ENCODE measurements at places on chromosomes 7 and 10.
A peak's percentile ranks its signal among the peaks of the same experiment; 100 is the strongest.

DNA sequence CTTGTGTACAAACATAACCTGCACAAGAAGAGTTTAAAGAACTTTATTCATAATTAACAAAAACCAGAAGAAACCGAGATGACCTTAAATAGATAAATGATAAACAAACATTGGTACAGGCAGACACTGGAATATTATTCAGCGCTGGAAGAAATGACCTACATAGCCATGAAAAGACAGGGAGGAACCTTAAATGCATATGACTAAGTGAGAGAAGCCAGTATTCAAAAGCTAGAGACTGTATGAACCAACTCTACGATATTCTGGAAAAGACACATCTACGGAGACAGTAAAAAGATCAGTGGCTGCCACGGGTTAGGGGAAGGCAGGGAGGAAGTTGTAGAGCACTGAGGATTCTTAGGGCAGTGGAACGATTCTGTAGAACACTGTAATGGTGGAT, 333.8 kb upstream of the AKR1E2 start:
- DNase-seq: no peak

DNA sequence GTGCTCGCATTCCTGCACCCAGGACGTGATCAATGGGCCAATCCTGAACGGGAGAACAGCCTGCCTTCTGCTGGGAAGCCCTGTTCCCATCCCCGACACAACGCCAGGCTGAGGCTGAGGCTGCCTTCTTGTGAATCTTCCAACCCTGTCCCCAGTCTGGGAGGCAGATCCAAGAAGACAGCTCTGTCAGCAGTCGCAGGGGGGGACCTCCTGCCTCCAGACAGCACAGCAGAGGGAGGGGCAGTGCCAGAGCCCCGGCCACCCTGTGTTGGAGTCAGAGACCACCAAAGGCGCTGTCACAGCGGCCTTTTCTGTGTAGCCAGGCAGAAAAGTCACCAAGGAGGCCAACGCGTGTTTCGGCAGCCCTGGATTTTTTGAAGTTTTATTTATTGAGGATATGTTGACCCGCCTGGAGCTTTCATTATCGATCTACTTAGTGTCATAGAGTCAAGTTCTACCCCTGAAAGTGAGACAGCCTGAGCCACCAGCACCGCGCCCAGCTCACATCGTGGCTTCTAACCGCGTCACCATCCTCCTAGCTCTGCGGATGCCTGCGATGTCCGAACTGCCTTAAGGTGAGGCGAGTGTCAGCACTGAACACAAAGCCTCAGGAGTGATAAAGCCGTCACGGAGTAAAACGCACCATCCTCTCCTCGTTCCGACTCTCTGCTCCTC, 86.1 kb downstream of the PTPRN2 start:
- no peak for DNase-seq

DNA sequence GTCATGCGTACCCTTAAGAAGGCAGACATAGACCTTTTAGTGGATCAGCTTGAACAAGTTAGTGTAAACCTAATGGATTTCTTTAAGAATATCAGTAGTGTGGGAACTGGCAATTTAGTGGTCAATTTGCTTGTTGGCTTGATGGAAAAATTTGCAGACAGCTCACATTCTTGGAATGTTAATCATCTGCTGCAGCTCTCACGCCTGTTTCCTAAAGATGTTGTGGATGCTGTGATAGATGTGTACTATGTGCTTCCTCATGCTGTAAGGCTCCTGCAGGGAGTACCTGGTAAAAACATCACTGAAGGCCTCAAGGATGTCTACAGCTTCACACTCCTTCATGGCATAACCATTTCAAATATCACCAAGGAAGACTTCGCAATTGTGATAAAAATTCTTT, 103.4 kb downstream of the ABCA13 start:
- no peak for DNase-seq

DNA sequence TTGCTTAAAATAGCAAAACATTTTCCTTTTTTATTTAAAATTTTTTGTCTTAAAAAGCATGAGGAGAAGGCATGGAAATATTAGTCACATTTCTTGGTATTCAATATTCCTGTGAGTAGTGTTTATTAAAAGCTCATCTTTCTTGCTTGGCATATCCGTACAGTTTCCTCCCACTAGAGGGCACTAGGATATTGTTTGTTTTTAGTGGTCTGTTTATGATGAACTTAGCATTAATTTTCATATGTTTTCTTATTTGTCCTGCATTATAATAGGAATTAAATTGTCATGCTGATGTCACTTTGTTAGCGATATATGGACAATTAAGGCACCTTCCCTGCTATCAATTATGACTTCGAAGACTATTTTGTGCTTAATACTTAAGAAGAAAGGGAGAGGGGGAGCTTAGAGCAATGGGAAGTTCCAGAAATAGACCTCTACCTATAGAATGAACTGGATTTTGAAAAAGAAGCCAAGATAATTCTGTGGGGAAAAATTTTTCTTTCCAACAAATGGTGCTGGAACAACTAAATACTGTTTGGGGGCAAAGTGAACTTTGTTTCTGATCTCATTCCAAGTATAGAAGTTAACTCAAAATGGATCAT, 91.0 kb upstream of the STRIP2 start:
- DNase-seq: peak; percentile 76

GRCh38 chr10:90917968-90918318, 2.9 kb downstream of the ANKRD1 start:
- DNase-seq: no peak

- no peak for DNase-seq
Measured at GRCh38 chr7:24705461-24705954, 51.8 kb downstream of the GSDME start.

DNA sequence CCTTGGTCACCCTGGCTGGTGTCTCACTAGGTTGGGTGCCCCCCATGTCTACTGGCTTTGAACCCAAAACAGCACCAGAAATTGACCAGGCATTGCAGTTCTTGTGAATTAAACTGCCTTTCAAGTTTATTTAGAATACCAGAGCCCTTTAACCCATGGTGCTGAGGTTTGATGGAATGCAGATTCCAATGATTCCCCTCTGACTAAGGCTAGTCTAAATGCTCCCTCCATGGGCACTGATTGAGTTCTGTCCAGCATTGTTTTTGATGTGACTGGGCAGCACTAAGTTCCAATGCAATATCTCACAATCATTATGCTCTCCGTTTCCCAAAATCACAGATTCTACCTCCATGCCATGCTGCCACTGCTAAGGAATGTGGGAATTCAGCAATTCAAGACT, 1047.4 kb upstream of the LRRN3 start:
- no peak for DNase-seq

GRCh38 chr7:19575909-19576557, 132.8 kb downstream of the POLR1F start:
- no peak for DNase-seq

DNA sequence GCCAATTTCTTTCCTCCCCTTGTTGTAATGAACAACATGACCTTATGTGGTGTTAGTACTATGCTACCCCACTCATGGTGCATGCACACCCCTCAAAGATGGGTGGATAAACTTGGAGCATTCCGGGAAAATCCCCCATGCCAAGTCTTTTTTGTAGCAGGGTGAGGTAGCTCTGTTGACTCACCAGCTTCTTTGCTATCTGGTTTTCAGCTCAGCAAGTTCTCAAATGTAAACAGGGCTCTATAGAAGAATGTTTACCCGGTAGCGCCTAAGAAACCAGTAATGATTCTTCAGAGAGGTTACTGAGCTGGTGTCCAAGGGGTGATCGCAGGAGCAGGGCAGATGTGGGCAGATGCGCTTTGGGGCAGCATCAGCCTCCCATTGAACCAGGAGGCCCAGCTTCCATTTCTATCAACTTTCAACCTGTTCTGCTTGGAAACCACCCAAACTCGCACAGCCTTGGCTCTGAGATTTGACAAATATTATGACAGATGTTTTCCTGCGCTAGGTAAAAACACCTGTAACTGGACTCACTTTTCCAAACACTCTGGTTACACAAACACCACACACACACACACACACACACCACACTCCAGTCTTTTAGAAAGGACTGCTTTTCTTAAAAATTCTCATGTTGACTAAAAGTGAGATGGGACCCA, 87.8 kb downstream of the ZRANB1 start:
- no peak for DNase-seq

DNA sequence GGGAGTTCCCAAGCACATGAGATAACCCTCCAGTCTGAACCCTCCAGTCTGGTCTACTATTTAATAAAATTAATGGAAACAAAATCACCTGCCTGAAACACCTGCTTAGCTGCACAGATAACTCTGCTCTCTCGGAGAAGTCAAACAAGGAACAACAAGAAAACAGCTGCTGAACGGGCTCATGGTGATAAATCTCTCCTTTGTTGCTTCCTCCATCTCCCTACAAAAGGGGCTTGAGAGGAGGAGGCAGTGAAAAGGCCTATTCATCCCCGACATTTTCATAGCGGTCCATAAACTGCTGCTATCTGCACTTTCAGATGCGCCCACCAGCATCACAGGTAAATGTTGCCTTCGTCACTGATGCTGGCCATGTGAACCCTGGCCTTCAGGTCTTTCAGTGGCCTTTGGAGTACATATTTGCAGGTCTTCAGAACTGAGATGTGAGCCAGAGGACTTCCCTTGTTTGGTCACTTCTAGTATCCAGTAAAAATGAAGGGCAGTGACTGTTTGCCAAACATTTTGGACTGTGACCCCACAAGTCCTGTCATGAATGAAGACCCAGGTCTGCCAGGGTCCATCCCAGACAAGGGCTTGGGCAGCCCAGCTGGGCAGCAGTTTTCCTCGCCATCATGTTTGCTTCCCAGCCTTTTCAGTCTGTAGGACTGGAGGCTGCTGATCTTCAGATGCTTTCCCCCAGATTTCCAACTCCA, 15.9 kb downstream of the FKBP6 start:
- DNase-seq: no peak

DNA sequence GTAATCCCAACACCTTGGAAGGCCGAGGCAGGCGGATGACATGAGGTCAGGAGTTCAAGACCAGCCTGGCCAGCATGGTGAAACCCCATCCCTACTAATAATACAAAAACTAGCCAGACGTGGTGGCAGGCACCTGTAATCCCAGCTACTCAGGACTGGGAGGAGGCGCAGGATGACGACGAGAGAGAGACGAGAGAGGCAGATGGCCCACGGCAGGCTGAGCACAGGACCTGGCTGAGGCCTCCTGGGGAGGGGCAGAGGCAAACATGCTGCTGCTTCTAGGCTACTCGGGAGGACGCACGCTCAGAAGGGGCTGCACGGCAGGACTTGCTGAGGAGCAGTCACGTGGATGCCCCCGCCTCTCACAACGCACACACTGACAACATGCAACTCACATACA, 22.4 kb downstream of the DIP2C start:
- DNase-seq: no peak

DNA sequence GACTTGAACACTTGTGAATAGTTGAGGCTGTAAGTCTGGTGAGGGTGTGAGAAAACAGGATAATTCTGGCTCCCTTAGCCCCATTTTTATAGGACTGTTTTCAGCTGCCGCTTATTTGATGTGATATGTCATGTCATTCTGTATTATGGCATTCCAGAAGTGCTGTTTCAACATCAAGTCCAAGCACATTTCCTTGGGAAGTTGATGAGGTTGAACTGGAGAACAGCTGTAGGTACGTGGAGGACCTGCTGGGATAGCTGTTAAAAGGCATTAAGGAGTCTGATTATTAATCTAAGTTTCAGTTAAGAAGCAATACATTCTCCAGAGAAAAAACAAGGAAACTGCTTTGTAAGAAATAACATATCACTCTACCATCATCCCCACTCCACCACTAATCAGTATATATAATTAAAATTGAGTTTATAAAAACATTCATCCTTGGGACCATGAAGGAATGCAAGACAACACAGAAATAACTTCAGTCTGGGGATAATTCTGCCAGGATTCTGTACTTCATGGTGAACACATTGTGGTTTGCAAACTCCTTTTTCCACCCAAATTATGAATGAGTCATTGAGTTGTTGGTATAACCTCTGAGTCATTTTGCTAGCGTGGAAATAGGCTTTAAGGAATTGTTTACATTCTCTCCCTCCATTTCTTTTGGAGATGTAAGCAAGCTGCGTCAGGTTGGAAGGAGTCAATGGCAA, 39.9 kb upstream of the TMEM229A start:
- no peak for DNase-seq

DNA sequence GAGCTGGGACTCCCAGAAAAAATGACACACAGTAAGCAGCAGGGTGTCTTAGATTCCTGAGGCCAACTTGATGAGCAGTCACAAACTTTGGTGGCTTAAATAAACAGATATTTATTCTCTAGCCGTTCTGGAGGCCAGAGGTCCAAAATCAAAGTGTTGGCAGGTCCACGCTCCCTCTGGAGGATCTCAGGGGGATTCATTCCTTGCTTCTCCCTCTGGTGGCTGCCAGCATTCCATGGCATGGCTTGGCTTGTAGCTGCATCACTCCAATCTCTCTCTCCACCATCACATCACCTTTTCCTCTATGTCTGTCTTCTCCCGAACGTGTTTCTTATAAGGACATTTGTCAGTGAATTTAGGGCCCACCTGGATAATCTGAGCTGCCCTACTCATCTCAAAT, 98.4 kb downstream of the OSBPL3 start:
- DNase-seq: no peak

GRCh38 chr10:90998733-90999511, 78.0 kb upstream of the ANKRD1 start:
- DNase-seq: no peak

DNA sequence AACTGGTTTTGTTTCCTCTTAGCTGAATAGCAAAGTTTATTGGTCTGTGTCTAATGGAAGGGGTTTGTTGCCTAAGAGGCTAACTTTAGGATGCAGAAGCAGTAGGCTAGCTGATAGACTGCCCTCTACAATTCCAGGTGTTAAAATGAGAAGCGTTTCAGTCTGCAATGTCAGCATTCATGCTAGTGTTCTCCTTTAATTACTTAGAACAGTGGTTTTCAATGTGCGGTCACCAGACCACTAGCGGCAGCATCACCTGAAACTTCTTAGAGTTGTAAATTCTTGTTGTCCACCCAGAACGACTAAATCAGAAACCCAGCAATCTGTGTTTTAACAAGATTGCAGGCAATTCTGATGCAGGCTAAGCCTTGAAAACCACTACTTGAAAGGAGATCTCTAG, 392.9 kb downstream of the IPMK start:
- DNase-seq: no peak

All from hematopoietic multipotent progenitor cell treated with erythropoietin and hydrocortisone succinate and interleukin-3 and kit ligand, for 6 days (in vitro differentiated cells).